ENCODE measurements at places on chromosomes 12 and 14.
A peak's percentile ranks its signal among the peaks of the same experiment; 100 is the strongest.

- no peak for DNase-seq
Measured at GRCh38 chr12:78293059-78293686, 462.5 kb downstream of the NAV3 start.

- DNase-seq, result no peak
Measured at GRCh38 chr14:68627050-68627867, 165.6 kb downstream of the ZFP36L1 start.

- no peak for DNase-seq
Measured at GRCh38 chr14:77830692-77831091, 30.8 kb downstream of the ADCK1 start.

- no peak for DNase-seq
Measured at GRCh38 chr12:48750769-48751356, 34.4 kb upstream of the CCNT1 start.

DNA sequence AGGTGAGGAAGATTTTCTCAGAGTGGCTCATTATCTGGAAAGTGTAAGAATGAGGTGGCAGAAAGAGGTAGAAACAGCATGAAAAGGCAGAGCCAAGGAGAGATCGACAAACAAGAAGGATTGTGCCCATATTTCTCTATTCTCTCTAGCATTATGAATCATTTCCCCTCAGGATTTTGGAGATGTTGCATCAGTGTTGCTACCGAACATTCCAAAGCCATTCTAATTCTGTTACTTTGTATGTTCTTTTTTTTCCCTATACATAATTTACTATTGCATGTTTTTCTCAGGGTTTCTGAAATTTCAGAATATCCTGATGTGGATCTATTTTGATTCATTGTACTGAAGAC is 61.4 kb downstream of the KICS2 start:
- DNase-seq, result no peak

- DNase-seq, result no peak
Measured at GRCh38 chr14:67538501-67538900, 5.4 kb downstream of the PLEKHH1 start.

GRCh38 chr12:62401631-62402030 is 65.0 kb upstream of the MON2 start:
- DNase-seq, result no peak

- DNase-seq, result no peak
Measured at GRCh38 chr12:113030875-113031525, 25.5 kb upstream of the DTX1 start.

DNA sequence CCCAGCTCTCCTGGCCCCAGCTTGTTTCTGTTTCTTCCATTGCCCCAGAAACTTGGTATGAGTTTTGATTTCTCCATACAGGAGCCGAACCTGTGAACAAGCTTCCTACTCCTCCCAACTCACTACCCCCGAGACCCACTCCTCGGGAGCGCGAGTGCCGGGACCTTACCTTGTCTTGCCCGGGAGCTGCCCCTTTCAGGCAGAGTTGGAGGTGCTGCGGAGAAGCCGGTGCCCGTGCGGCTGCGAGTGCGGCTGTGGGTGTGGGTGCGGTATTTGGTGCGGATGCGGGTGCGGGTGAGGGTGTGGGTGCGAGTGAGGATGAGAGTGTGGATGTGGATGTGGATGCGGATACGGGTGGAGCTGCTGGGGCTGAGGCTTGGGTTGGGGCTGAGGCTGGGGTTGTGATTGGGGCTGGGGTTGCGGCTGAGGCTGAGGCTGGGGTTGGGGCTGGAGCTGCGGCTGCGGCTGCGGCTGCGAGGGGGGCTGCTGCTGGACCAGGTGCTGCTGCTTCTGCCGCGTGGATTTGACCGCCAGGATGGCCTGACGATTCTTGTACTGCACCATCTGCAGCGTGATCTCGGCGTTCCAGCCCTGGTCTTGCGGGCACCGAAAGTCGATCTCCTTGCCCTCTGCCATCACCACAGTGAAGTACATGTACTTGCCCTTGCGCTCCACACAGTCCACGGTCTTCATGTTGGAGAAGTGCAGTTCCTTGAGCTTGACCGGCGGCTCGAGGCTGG is 1.1 kb downstream of the PHLDA1 start:
- peak; percentile 39 for DNase-seq

DNA sequence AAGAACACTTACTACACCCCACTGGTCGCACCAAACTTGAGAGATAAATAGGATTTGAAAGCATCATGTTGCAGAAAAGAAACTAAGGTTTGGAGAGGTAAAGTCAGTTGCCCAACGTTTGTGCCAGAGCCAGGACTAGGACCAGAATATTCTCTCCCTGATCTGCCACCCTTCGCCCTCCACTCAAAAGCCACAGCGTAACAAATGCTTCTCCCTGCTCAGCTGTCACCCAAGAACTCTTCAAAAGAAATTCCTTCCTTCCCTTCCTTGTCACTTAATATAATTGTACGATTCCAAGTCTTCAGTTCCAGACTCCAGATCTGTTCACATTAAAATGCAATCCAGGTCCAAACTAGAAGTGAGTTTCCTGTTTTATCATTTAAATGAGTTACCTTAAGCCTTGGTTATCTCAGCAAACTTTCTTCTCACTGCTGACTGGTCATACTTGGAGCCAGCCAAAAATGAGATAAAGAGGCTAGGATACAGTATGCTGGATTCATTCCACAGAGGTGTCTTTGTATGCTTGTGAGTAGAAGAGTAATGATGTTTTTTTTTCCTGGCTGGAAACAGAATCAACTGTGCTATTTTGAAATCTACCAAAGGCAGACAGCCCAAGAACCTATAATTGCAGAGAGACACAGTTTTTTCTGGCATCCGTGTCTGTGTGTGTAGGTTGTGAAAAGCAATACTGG is 12.8 kb upstream of the PPFIBP1 start:
- no peak for DNase-seq

- no peak for DNase-seq
Measured at GRCh38 chr12:43312991-43313505, 239.0 kb downstream of the ADAMTS20 start.

All from NK-92 treated with Interleukin-12 subunit alpha and Interleukin-12 subunit beta, amount 100 ng/mL, for 24 hours (cell line).